ENCODE measurements at places on chromosomes 1 and 21.

DNA sequence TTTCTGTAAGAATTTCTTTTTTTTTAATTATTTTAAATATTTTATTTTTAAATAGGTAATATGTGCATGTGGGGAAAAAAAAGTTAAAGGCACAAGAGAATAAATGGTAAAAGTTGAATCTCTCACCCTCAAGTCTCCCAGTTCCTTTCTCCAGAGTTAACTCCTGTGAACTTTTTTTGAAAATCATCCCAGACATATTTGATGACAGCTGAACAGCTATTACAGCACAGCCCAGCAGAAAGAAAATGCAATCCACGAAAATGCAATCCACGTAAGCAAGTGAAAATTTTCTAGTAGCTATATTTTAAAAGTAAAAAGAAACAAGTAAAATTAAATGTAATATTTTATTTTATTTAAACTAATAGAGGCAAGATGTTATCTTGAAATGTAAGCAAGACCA lies 310.0 kb upstream of the RUNX1 start:
- no peaks in the 10 kb centered on the region for H3K27me3 ChIP-seq
- H3K27ac ChIP-seq: peak overlapping the region; percentile 25
- DNase-seq: no peak
- no peaks in the 10 kb centered on the region for H3K36me3 ChIP-seq

DNA sequence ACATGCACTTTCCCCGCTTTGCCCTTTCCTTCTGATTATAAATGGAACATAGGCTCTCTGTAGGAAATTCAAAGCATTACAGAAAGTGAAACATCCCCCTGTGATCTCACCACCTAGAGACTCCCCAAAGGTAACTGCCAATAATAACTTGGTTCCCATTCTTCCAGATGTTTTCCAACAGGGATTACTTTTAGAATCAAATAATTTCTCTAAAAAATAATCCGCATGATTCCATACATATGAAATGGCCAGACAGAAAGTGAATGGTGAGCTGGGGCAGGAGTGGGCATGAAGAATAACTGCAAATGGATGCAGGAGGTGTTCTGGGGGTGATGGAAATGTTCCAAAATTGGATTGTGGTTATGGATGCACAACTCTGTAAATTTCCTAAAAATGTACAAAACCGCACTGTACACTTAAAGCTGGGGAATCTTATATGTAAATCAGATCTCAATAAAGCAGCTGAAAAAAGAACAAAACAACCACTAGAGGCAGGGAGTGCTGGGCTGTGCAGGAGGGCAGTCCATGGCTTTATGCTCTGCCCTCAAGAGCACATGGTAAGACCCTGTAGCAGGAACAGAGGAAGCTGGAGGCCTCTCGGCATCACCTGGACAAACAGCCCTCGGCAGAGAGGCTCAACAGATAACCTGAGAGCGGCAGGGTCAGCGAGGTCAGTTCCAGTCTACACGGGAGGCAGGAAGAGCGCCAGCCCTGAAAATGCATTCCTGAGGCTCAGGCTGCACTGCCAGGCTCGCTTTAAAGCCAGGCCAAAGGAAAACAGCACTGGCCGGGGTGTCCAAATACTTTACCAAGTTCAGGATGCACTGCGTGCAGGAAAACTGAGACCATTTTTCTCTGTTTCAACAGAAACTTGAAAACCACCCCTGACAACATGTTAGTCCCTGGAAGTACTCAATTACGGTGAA lies 39.7 kb downstream of the CAPZB start:
- H3K27me3 ChIP-seq: no peaks in the 10 kb centered on the region
- DNase-seq: peak; percentile 61
- H3K27ac ChIP-seq: peak overlapping the region; percentile 52
- H3K4me3 ChIP-seq: no peak overlapping the region
- H3K36me3 ChIP-seq: no peaks in the 10 kb centered on the region
- peaks cover 52% of the 10 kb centered on the region for H3K4me1 ChIP-seq

- no peaks in the 10 kb centered on the region for H3K4me1 ChIP-seq
- no peaks in the 10 kb centered on the region for H3K36me3 ChIP-seq
- no peaks in the 10 kb centered on the region for H3K27me3 ChIP-seq
- H3K4me3 ChIP-seq: no peak overlapping the region
- no peak overlapping the region for H3K27ac ChIP-seq
Observed at GRCh38 chr1:233540816-233541215, 73.1 kb upstream of the KCNK1 start.

DNA sequence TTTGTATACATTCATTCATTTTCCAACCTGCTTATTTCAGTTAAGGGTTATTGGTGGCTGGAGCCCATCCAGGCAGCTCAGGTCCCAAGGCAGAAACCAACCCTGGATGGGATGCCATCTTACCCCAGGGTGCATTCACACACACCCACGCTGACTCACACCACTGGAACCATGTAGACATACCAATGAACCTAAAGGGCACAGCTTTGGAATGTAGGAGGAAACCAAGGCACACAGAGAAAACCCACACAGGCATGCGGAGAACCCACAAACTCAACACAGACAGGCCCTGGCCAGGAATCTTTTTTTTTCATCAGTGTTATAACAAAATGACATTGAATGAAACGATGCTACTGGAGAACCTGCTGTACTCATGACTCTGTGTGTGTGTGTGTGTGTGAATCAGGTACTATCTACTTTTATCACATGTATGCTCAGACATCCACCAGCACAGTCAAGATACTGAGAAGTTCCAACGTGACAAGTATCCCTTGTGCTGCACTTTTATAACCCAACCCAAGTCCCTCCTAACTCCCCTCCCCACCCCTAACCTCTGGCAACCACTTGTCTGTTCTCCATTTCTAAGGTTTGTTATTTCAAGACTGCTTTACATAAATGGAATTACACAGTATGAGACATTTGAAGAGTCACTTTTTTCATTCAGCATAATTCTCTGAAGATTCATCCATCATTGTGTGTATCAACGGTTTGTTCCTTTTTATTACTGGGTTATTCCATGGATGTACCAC lies 286.8 kb upstream of the PLD5 start:
- H3K4me1 ChIP-seq: no peaks in the 10 kb centered on the region
- no peak overlapping the region for H3K4me3 ChIP-seq
- no peaks in the 10 kb centered on the region for H3K27me3 ChIP-seq
- no peak overlapping the region for H3K27ac ChIP-seq

GRCh38 chr1:228837032-228837431 lies 101.8 kb downstream of the RHOU start:
- no peaks in the 10 kb centered on the region for H3K36me3 ChIP-seq
- DNase-seq: peak; percentile 23
- H3K27ac ChIP-seq: peak overlapping the region; percentile 95
- peaks cover 58% of the 10 kb centered on the region for H3K4me1 ChIP-seq

DNA sequence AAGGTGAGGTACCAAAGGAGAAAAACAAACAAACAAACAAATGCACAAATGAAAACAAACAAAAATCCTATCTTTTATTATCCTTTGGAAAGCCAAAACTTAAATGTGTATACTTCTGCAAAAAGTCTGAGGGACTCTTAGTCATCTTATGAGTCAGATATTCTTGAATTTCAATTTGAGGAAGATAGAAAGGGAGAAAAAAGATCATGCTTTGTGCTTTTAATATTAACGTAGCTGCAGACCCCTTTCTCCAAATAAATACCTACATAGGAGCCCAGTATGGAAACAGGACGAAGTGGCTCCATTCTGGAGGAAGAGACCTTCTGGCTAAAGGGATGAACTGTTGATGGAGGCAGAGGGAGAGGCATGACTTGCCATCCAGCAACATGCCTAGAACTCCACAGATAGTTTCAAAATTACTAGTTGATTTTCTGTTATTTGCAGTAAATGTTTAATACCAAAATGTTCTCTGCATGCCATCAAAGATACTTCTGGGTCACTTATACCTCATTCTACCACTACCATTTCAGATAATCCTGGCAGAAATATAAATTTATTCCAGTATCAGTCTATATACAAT lies 25.4 kb downstream of the NUP210L start:
- no peaks in the 10 kb centered on the region for H3K27me3 ChIP-seq
- H3K4me3 ChIP-seq: no peak overlapping the region
- DNase-seq: no peak
- no peaks in the 10 kb centered on the region for H3K4me1 ChIP-seq

DNA sequence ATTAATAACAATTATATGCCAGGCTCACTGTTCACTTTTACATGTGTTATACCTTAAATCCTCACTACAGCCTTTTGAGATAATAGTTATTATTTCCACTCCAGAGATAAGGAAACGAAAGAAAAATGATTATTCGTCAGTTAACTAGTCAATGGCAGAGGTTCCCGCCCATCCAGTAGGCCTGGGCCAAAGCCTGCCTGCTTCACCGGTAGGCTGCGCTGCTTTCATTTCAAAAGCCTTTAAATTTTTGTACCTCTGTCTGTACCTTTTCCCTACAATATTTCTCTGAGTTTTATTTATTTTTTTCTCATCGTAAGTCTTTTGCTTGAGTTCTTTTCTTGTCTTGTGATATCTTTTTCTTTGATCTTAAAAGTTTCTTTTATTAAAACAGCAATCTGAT lies 3.6 kb downstream of the GPR52 start:
- H3K4me1 ChIP-seq: no peaks in the 10 kb centered on the region
- no peak overlapping the region for H3K4me3 ChIP-seq
- no peaks in the 10 kb centered on the region for H3K27me3 ChIP-seq
- H3K36me3 ChIP-seq: no peaks in the 10 kb centered on the region

DNA sequence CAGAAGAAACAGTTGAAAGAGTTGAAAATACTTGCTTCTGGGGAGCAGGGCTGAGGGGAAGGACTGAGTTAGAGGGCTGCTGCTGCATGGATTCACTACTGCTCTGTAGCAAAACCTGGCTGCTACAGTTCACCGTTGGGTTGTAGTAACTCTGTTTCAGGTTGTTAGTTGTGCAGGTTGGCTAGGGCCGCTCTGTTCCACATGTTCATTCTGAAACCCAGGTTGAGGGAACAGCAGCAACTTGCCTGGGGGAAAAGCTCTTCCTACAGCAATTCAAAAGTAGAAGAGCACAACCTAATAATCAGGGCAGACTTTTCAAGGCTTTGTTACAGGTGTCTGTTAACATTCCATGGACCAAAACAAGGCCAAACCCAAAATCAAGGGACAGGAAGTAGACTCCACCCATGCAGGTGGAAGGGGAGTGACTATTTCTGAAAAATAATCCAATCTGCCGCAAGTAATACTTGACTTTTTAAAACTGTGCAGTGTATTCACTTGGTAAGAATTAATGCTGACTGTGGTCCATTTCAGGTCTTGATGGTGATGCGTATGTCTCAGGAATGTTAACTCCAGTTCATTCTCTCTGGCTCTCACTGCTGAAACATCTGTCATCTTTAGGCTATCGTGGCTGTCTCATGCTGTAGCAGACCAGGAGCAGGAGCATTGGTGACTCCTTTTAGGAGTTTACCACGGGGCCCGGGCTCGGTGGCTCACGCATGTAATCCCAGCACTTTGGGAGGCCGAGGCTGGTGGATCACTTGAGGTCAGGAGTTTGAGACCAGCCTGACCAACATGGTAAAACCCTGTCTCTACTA lies 5.1 kb upstream of the PARK7 start:
- no peaks in the 10 kb centered on the region for H3K4me1 ChIP-seq
- H3K4me3 ChIP-seq: no peak overlapping the region
- no peaks in the 10 kb centered on the region for H3K27me3 ChIP-seq

DNA sequence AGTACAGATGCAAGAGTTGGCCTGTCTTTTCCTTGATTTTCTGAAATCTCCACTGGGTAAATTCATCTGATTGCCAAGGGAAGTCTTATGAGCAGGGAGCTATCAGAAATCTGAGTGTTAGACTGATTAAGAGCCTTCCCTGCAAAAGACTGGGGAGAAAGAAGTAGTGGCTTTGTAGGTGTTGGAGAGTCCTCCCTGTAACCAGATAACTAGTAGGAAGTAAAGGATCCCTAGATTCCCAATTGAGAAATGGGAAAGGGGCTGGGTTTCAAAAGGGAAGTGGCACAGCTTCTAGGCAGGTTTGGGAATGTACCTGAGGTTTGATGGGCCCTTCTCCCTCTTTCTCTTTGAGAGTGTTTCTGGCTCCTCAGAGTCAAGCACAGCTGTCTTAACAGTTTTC lies 2.1 kb downstream of the TLCD4 start:
- H3K27ac ChIP-seq: no peak overlapping the region
- H3K4me3 ChIP-seq: no peak overlapping the region
- no peak for DNase-seq
- no peaks in the 10 kb centered on the region for H3K27me3 ChIP-seq
- H3K4me1 ChIP-seq: peaks cover 4% of the 10 kb centered on the region

- no peaks in the 10 kb centered on the region for H3K36me3 ChIP-seq
- DNase-seq: peak; percentile 69
- H3K27ac ChIP-seq: peak overlapping the region; percentile 60
- peaks cover 73% of the 10 kb centered on the region for H3K27me3 ChIP-seq
- H3K4me1 ChIP-seq: peaks cover 6% of the 10 kb centered on the region
- H3K4me3 ChIP-seq: peak overlapping the region; percentile 9
Observed at GRCh38 chr1:200042552-200043335, 15.2 kb downstream of the NR5A2 start.

Data from hepatocyte (in vitro differentiated cells).